Activated CD4-positive, alpha-beta memory T cell treated with anti-CD3 and anti-CD28 coated beads for 36 hours (primary cell): ENCODE measurements at places on chromosomes 13 and 19. TPM values are rescaled to one million over a fixed set of nuclear protein-coding genes. Genes with fewer than 3 reads are reported as not detected.

DNASE2 gene
- 27.0 TPM for total RNA-seq

SLC1A6 gene
- total RNA-seq, result not detected

KISS1R gene
- total RNA-seq, result 10.6 TPM

OR7A5 gene
- not detected for total RNA-seq

S1PR5 gene
- 0.12 TPM for total RNA-seq

DAND5 gene
- not detected for total RNA-seq

SKA3 gene
- total RNA-seq, result 36.2 TPM

HIPK4 gene
- not detected for total RNA-seq

ZNF816 gene
- 11.0 TPM for total RNA-seq

ZNF284 gene
- total RNA-seq, result 1.4 TPM

ZNF44 gene
- total RNA-seq, result 7.5 TPM

HOOK2 gene
- total RNA-seq, result 20.2 TPM

SLC6A16 gene
- total RNA-seq, result 1.3 TPM

ZNF787 gene
- total RNA-seq, result 25.3 TPM

SPINT2 gene
- 57.5 TPM for total RNA-seq

CACNG8 gene
- total RNA-seq, result 0.02 TPM

KLK3 gene
- total RNA-seq, result not detected

ZNF439 gene
- 4.8 TPM for total RNA-seq

FOSB gene
- 5.9 TPM for total RNA-seq

ZNF835 gene
- total RNA-seq, result 0.97 TPM

IRGC gene
- total RNA-seq, result not detected

RASAL3 gene
- 130 TPM for total RNA-seq

CCDC194 gene
- 2.3 TPM for total RNA-seq

PRR19 gene
- total RNA-seq, result 0.61 TPM

APOC4 gene
- total RNA-seq, result not detected

KLK2 gene
- total RNA-seq, result not detected

ZNF729 gene
- total RNA-seq, result not detected

KRTDAP gene
- not detected for total RNA-seq

ZNF470 gene
- 1.7 TPM for total RNA-seq

CGB7 gene
- not detected for total RNA-seq

SERPINE3 gene
- total RNA-seq, result not detected

ZNF564 gene
- 6.5 TPM for total RNA-seq

SHISA2 gene
- total RNA-seq, result not detected

ZNF850 gene
- total RNA-seq, result 6.7 TPM

CAMSAP3 gene
- 0.17 TPM for total RNA-seq

ICAM5 gene
- 1.3 TPM for total RNA-seq

DACH1 gene
- total RNA-seq, result not detected

PNMA8A gene
- 0.44 TPM for total RNA-seq

SLC8A2 gene
- not detected for total RNA-seq

ACOD1 gene
- total RNA-seq, result not detected

ZNF610 gene
- total RNA-seq, result 1.7 TPM

PSG1 gene
- total RNA-seq, result not detected

C19orf25 gene
- total RNA-seq, result 24.4 TPM
